ENCODE measurements at places on chromosomes 2 and 18.

DNA sequence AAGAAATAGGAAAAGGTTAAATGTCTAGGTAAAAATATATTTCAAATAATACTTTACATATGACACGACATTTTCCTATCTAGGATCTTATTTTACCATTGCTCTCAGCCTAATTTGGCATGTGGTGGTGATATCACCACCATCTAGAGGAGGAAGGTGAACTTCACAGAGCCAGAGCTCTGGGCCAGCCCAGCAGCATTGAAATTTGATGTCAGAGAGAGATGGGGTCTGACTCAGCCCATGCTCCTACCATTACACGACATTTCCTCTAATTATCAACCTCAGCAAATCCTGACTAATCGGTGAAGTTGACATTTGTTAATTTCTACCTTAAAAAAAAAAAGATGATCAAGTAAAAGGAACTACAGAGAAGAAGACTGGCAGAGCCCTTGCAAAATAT lies 42.3 kb downstream of the LRRTM4 start:
- DNase-seq: no peak

DNA sequence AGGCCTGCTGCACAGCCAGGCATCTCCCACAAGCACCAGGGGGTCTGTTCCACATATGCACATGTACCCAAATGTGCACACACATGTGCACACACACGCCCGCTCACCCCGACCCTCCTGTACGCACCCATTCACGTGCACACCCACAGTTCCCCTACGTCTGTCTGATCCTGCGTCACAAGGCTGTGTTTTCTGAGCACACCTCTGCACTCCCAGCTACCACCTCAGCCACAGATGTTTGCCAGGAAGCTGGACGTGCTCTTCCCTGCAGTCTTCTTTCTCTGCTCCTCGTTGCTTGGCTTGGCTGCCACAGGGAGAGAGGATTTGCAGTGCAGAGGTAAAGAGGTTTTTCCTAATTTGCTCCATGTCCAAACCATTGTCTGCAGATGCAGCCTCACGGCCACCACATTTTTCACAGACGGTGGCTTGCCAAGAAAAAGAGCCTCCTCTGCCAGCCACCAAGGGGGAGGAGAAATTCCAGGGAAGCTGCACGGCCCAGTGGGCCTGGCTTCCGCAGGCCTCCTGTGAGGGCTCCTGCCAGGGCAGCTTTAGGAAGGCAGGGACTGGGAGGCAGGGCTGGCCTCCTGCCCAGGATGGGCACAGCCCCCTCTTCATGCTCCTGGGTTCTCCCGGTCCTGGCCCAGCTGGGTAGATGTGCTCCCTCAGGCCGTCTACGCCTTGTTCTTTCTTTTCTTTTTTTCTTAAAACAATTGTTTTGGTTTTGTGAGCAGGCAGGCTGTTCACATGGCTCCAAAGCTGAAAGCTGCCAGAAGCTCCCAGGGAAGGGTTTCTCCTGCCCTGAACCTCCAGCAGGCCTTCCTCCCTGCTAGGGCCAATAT lies 29.3 kb upstream of the HS6ST1 start:
- DNase-seq: no peak

DNA sequence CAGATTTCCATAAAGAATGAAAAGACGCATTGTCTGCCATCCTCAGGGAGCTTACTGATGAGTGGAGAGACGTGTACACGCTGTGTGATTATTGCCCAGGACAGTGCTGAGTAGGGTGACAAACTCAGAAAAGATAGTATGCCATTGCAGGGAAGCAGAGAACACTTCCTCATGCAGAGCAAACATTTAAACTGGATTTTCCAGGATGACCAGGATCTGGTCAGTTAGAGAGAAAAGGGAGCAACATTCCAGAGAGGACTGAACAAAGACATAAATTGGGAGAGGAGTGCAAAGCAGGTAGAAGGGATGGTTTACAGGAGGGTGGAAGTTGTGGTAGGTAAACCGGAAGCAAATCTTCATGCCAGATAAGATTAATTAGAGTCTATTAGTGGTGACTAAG lies 2.3 kb downstream of the SLC9A2 start:
- DNase-seq: no peak

DNA sequence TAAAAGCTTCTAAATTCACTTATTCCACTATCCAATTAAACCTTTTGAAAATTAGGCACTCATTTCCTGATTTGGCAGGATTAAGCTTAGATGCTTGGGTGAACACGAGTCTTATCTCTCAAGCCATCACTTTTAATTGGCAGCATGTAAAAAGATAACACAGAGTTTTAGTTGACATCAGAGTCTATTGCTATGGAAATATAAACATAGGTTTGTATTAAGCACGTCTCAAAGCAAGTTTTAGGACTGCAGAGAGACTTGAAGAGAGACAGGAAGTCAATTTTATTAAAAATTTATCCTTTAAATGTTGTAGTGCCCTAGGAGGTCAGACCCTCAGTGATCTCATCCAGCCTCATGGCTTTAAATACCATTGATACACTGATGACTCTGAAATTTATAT lies 5.6 kb downstream of the RBKS start:
- DNase-seq: no peak

DNA sequence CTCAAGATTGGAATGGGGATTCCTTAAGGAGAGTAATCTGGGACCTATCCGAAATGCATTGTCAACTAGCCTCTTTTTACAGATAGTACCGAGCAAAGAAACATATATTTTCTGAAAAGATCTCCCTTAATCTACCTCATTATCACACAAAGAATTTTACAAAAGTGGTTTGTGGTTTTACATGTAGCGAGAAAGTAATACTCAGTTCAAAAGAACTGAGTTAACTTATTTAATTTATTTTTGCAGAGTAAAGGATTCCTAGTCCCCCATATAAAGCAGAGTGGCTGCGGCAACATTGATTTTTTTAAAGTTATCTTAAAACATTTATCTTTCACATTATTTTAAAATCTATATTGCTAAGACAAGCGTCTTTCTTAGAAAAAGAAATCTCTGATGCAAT lies 15.9 kb upstream of the SOS1 start:
- no peak for DNase-seq

DNA sequence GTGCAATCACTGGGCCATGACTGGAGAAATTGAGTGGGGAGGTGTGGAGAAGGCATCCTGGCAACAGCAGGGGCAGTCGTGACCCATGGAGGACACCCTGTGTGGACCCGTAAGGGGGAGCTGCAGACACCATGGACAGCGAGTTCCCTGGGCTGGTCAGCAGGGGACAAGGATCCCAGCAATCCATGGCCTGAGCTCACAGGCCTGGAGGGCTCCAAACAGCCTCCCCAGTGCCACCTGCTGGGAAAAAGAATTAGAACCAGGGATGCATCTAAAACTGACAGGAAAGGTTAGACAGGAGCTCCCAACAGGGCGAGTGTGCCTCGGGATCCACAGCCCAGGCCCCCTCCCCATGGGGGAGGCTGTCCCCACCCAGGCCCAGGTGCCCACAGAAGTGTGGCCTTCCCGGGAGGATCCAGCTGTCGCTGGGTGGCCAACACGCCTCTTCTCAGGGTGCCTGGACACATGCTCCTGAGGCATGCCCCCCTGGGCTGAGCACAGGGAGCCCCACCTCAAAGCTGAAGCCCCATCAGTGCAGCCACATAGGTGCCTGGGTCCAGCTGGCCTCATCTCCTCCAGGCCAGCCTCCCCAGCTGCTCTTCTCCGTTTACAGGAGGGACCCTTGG lies 20.5 kb upstream of the KIF1A start:
- peak; percentile 68 for DNase-seq

DNA sequence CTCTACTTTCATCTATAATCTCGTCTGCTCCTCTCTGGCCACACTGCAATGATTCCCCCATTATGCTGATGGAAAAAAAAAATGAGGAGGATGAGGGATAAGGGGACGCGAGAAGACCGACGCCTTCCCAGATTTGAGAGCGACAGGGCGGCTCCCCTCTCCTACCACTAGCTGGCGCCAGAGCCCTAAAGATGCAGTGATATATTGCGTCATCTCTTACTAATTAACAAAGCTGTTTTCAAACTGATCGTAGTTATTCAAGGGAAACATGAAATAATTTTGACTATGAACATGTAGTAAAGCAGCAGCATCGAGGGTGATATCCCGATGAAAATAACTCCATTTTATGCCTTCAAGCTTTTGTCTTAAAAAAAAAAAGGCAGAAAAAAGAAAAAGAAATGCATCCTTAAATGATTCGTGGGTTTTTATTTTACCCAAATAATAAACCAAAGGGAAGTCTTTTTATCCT lies 48.0 kb upstream of the HNRNPA3 start:
- peak; percentile 84 for DNase-seq

- no peak for DNase-seq
These were observed 48.2 kb upstream of the SLC14A2 start for GRCh38 chr18:45567123-45567522.

- no peak for DNase-seq
These were observed 148.4 kb downstream of the FAM124B start for GRCh38 chr2:224253464-224253863.

DNA sequence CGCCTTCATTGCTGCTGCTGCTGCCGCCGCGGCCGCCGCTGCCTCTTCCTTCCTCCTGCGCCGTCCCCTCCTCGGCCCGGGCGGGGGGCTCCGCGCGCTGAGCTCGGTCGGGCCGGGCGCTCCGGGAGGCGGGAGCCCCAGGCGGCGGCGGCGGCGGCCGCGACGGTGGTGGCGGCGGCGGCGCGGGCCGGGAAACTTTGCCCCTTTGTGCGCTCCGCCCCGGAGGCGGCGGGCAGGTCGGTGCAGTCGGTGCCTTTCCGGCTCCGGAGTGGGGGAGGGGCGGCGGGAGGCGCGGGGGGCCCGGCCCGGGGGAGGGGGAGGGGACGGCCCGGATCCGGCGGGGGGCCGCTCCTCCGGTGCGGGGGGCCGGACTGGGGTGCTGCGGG lies 205 bp downstream of the TET3 start:
- DNase-seq: peak; percentile 43

DNA sequence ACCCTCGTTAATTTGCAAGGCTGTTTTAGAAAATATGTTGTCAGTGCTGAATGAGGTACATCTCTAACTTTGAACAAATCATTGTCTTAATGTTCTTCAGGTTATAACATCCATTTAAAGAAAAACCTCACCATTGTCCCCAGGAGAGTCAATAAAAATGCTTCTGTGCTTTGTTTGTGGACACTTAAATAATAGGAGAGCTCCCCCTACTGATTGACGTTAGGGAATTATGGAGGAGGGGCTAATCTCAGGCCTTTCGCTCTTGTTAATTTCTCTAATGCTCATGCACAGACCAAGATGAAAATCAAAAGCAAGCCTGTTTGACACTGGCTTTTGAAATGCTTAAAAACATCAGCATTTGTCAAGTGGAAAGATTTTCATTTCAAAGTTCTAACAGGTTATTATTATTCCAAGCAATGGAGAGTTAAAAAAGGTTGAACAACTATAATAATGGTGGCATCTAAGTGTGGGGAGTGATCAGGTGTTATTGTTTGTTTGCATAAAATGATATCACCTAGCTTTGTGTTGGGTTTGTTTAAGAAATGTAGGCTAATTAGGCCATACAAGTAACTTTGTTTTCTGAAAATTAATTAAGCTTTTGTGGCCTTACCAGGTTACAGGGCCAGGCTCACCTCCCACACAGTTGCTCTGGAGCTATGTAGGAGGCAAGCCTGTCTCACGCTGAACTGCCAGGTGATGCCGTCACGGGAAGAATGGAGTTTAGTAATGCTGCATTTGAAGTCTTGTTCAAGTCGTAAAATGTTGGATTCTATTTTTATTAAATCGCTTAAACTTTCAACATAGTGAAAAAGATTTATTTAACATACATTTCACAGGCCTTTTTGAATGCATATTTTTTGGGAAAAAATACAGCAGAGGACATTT lies 51.7 kb upstream of the SMIM21 start:
- DNase-seq: peak; percentile 29

GRCh38 chr2:43810452-43810851 lies 28.2 kb downstream of the ABCG5 start:
- DNase-seq: no peak

DNA sequence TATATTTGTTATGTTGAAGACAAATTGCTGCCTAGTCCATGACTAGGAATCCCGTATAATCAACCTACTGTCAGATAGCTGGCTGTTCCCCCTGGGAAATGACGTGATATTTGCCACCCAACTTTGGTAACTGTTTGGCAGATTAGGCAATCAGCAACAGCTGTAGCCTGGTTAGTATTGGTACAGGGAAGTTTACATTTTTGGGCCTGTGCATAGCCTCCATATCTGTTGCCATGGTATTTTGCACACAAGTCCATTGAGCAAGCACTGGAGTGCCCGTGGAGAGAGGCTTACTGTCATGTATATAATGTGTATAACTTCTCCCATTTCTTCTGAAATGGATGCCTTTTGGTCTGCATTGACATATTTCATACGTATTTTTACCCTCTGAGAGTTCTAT lies 27.7 kb downstream of the BIRC6 start:
- no peak for DNase-seq

- DNase-seq: no peak
These were observed 24.8 kb upstream of the CYP26B1 start for GRCh38 chr2:72172478-72172877.

- no peak for DNase-seq
These were observed 446.4 kb upstream of the ID2 start for GRCh38 chr2:8235419-8235818.

DNA sequence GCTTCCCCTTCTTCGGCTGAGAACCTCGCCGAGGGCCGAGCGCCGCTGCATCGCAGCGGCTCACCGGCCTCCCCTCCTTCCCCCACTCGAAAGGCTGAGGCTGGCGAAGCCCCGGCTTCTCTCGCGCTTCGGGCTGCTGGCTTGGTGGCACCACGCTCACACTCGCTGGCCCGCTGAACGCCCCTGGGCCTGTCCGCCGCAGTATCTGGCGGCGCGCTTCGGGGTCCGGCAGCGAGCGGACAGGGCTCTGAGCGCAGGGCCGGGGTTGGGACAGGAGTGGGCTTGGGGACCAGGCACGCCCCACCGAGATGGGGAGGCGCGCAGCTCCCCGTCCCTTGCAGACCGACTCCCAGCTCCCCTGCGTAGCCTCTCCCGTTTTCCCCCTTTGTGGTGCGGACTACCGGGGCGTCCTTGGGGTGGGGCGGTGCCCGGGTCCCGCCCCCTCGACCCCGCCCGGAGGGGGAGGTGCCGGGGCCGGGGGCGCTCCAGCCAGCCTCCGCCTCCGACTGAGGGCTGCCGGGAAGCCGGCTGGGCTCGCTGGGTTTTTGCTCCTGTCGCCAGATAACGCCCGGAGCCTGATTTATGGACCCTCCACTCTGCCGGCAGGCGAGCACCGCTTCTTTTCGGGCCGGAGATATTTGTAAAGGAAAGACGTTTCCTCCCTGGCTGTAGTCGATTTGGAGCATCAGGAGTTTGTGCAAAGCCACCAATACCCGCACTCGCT lies 3.8 kb downstream of the GBX2 start:
- no peak for DNase-seq

GRCh38 chr2:219499555-219499954 lies 864 bp downstream of the GMPPA start:
- no peak for DNase-seq

DNA sequence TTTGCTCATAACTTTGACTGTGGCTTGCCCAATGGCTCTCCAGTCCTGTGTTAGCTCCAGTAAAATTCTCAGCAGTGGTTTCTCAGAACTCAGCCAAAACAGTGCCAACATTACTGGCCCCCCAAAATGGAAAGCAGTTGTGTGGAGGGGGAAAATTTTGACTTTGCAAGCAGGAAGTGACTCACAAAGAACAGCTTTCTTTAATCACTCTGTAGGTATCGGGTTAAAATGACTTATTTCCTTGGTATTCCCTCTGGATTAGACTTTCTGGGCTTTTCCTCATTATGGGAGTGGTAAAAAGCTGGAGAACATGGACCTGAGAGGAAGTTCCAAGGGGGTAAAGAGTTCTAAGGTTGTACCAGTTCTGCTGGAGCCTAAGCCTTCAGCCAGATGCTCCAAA lies 175.7 kb upstream of the RND3 start:
- no peak for DNase-seq
